Activated CD4-positive, alpha-beta T cell treated with anti-CD3 and anti-CD28 coated beads, Interleukin-2, Interleukin-4, amounts not matched to agents 100 ng/mL and 50 ng/mL, durations not matched to agents 16 hours and 8 hours (primary cell): ENCODE measurements at places on chromosomes 11 and 22.
A peak's percentile ranks its signal among the peaks of the same experiment; 100 is the strongest.

DNA sequence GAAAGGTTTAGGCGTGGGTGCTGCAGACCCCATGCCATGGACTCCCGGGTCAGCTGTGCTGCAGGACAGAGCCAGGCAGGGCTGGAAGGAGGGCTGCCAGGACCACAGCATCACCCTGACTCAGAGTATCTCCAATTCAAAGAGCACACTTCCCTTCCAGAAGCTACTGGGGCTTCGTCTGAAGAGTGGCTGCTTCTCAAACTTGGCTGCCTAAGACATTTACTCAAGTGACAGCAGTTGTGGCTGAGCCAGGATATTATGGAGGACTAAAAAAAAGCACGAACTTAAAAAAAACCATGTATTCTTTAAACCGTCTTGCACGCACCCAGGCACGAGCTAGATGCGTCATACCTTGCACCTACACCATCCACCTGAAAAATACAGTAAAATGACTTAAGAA lies 13.0 kb upstream of the BID start:
- DNase-seq, result no peak

DNA sequence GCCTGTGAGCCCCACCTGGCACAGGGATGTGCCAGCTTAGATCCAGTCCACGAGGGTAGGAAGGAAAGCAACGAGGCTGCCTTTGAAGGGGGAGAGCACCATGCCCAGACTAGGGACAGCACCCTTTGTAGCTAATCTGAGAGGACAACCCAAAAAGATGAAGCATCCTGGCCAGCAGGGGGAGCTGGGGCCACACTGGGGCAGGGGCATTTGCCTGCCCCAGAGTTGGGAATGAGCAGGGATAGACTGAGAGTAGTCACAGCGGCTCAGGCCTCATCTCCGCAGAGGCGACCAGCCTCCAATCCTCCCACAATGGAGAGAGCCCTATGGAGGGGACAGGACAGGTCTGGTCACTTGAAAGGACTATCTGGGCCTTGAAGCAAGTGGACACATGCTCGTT lies 16.4 kb downstream of the LMO1 start:
- peak; percentile 12 for DNase-seq

DNA sequence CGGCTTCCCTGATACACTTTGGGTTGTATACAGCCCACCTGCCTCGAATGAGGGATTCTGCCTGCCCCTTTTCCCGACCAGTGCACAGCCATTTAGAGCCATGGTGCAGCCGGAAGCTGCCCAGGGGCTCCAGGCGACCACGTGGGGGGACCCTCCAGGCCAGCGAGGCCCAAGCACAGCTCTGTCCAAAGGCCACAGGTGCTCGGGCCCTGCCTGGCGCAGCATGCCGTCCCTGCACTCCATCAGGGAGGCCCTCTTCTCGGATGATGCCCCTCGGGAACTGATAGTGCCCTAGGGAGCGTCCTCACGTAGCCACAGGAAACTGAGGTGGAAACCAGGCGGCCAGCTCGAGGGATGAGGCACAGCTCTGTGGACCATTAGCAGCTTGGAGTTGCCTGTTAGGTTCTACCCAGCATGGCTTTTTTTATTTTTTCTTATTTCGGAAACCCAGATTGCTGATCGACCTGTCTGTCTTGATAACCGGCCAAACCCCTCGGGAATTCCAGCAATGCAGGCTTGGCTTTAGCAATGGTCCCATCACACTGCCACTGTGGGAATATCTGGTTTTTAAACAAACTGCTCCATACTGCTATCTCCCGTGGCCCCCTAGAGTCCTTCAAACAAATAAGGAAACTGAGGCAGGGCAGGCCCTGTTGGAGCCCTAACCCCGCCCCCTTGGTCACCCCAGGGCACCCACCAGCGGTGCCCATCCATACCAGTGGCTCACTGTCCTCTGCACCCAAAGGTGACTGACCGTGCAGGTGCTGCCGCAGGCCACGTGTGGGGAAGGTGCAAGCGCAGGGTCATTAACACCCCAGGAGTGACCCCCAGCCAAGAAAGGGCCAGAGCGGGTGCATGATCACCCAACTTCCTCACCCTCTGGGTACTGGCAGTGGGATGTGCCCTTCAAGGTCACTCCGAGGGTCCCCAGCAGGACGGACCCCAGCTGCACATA lies 8.0 kb downstream of the ANO1 start:
- no peak for DNase-seq

- no peak for DNase-seq
Measured at GRCh38 chr11:111846636-111847035, 24.7 kb downstream of the ALG9 start.

DNA sequence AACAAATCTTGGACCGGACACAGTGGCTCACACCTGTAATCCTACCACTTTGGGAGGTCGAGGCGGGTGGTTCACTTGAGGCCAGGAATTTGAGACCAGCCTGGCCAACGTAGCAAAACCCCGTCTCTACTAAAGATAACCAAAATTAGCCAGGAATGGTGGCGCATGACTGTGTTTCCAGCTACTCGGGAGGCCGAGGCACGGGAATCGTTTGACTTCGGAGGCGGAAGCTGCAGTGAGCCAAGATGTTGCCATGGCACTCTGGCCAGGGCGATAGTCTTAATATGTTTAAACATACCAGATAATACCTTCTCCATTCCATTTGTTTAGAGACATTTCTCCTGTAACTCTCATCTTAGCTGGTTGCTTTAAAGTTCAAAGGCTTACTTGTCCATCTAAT lies 218.6 kb downstream of the ARHGAP42 start:
- DNase-seq, result no peak

- no peak for DNase-seq
Measured at GRCh38 chr11:94297985-94298576, 6.3 kb upstream of the IZUMO1R start.
